ENCODE measurements at places on chromosomes 7 and 10.

- DNase-seq: no peak
Observed at GRCh38 chr10:122241836-122242235, 29.3 kb upstream of the BTBD16 start.

- DNase-seq: no peak
Observed at GRCh38 chr7:94183289-94183749, 179.2 kb upstream of the BET1 start.

- no peak for DNase-seq
Observed at GRCh38 chr7:144513334-144513733, 109.8 kb upstream of the NOBOX start.

DNA sequence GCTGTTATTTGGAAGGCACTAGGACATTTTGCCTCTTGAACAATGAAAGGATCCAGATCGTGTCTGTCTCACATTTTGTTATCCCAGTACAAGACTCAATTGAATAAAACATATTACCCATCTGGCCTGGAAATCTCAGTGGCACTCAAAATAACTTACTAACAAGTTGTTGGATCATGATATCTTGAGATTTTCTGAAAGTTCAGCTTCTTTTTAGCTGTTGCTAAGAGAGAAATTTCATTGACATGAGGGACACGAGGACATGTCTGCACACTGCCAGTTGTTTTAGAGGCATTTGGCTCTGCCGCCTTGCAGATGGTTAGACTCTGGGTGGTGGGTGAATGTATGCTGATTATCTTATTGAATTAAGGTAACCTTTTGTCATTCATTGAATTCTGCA lies 41.0 kb downstream of the KAT6B start:
- DNase-seq: no peak

DNA sequence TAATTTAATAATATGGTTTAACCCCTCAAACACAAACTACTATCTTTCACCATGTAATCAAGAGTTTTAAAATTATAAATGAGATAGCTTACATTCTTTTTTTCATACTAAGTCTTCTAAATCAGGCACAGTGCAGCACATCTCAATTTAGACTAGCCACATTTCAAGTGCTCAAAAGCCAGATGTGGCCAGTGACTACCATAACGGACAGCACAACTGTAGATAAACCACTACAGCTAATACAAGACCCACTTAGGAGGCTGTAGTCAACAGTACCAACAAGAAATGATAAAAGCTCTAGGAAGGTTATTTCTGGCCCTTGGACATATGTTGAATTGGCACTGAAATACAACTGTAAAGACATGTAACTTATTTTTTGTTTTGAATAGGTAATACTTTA lies 65.3 kb downstream of the JAZF1 start:
- no peak for DNase-seq

DNA sequence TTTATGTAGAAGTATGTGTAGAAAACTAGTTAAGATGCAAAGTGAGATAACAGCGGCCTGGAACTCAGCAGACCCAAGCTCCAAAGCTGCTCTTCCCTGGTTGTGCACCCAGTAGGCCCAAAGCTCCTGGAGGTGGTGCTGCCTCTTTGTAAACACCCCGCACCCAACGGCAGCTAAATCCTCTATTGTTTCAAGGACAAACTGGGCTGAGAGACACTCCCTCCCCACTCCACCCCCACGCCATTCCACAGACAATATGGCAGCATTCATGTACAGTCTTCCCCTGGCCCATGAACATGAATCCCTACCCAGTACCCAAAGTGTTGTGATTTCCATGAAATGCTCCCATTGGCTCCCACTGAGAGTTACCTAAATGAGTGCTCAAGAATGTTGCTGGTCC lies 73.5 kb downstream of the VOPP1 start:
- no peak for DNase-seq

DNA sequence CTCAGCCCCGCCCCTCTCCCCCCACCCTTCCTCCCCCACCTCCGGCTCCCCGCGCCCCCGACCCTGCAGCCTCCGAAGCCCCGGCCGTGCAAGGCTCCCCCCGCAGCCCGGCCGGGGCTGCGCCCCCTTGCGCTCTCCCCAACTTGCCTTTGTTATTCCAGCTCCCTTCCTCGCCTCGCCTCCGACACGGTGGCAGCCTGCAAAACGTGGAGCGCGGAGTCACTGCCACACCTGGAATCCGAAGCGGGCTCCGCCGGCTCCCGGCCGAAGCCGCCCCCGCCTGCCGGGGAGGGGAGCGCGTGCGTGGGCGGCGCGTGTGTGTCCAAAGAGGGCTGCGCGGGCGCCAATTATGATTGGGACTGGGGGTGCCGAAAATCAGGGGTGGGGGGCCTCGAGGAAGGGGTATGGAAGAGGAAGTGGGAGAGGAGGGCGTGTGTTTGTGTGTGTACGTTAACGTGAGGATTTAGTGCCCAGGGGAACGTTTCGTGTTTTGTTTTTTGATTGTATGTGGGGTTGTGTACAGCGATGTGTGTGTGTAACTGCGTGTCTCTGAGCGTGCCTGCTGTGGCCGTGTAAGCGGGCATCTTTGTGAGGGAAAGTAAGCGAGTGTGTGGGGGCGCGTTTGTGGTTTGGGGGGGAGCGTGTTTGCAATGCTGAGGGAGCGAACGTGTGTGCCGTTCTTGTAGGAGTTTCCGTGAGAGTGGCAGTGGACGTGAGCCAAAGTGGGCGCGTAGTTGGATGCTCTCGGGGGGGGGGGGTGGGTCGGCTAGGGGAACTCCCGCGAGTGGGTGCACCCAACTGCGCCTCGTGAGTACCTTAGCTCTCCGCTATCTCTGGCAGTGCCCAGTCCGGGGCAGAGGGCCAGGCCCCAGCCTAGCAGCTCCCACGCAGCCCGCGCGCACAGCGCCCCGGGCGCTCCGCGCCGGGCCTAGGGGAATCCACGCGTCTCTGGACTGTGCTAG lies 1.2 kb upstream of the ZMIZ1 start:
- DNase-seq: peak; percentile 85

DNA sequence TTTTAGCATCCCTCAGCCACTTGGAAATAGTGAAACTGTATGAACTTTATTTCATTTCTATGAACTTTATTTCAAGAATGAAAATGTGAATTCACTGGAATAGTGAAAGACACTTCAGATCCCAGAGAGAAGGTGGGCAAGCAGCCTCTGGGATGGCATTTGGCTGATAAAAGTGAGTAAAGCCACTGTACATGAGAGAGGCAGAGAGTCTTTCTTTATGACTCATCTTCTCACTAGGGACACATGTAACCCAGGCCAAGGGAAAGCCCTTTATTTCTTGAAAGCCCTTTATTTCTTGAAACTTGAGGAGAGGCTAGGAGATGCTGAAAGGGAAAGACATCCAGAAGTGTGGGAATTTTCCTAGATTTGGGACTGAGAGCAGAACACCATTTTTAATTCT lies 148.9 kb upstream of the SMIM30 start:
- DNase-seq: no peak

- DNase-seq: no peak
Observed at GRCh38 chr7:151752816-151753595, 123.9 kb downstream of the PRKAG2 start.

DNA sequence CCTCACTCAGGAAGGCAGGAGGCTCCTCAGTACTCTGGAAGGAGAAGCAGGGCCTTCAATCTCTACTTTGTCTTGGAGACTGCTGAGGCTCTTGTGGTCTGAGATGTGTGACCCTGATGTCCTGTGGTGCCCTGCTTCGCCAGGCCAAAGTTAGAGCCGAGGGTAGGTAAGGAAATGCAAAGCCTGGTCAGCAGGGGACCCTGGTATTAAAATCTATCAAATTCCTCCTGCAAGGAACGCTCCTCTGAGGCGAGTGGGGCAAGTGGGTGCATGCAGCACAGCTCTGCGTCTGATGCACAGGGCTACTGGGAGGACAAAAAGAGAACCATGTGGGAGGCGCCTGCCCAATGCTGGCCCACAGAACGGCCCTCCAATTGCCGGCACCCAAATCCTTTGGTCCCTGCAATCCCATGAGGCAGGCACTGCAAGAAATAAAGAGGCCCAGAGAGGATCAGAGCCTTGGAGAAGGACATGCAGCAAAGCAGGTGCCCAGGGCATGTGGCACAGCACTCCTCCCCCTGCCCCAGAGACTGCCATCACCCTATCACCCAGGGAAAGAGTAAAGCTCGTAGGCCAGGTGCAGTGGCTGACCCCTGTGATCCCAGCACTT lies 23.1 kb upstream of the ZMIZ1 start:
- DNase-seq: no peak

DNA sequence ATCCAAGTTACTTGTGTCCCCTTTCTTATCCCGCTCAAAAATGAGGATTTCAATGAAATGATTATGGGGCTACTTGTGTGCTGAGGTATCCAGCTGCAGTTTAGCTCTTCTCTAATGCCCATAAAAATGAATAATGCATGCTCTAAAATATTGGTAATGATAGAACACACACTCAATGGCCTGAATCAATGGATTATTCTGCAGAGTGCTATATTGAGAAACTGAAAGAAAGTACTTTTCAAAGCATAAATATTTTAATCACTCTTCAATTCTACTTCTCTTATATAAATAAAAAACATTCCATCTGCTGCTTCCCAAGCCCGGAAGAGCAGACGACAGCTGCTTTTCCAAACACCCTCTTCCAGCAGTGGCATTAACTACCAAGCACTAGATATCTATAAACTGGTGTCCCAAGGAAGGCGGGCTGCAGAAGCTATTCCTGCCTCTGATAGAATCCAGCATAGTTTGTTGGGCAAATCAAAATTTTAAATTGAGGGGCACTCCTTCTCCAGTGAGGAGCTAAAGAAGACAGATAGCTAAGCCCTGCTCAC lies 284.9 kb upstream of the AOAH start:
- no peak for DNase-seq

GRCh38 chr10:3568392-3568791 lies 216.6 kb downstream of the KLF6 start:
- no peak for DNase-seq

GRCh38 chr10:89458291-89458690 lies 43.9 kb downstream of the IFIT5 start:
- DNase-seq: no peak

DNA sequence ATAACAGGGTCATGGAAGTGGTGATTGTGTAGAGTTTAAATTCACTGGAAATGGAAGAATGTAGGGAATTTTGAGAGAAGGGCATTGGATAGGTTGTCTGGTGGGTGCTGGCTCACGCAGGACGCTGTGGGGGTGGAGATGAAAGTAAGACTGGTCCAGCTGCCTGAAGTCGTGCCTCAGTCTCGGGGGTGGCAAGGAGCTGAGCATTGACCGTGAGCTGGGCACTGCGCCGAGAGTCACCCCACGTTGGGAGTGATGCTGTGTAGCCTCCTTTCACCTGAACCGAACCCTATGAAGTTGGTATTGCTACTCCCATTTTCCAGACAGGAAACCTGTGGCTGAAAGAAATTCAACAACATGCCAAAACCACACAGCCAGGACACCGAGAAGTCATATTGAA lies 99.2 kb downstream of the ACTR3B start:
- no peak for DNase-seq

DNA sequence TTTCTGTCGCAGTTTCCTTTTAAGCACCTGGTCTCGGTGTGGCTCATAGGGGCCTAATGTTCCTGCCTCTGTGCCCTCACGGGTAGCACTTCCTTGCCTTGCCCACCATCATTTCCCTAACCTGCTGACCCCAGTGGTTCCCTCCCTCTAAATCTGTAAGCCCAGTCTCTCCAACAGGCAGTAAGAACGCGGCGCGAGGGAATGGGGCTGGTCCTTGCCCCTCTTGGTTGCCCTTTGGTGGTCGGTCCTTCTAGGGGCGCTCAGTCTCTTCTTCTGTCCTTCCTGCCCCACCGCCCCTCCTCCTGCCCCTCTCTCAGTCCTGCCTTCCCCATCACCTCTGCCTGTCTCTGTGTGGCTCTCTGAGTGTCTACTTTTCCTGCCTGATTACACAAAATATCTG lies 21.2 kb downstream of the EMX2 start:
- DNase-seq: no peak

- no peak for DNase-seq
Observed at GRCh38 chr10:72323771-72324191, 30.9 kb downstream of the DNAJB12 start.

DNA sequence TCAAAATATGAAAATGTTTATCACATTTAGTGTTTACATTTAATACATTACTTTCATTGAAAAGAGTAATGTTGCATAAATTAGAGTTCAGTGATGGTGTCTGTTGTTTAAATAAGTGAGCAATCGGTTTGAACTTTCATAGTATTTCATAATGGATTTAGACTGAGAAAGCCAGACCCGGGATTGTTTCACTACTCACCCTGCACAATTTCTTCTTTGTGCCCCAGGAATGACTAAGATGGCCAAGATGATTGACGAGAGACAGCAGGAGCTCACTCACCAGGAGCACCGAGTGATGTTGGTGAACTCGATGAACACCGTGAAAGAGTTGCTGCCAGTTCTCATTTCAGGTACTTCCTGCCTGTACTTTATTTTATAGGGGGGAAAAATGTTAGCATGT lies 74.6 kb downstream of the VCL start:
- no peak for DNase-seq

GRCh38 chr7:33666531-33666930 lies 238.8 kb upstream of the BMPER start:
- no peak for DNase-seq

GRCh38 chr10:119250641-119251314 lies 43.4 kb downstream of the GRK5 start:
- DNase-seq: no peak

- DNase-seq: no peak
Observed at GRCh38 chr7:81604808-81605174, 165.1 kb downstream of the HGF start.

- no peak for DNase-seq
Observed at GRCh38 chr7:20280475-20281351, 50.0 kb upstream of the ITGB8 start.

GRCh38 chr7:47454974-47455871 lies 126.7 kb downstream of the TNS3 start:
- DNase-seq: no peak

DNA sequence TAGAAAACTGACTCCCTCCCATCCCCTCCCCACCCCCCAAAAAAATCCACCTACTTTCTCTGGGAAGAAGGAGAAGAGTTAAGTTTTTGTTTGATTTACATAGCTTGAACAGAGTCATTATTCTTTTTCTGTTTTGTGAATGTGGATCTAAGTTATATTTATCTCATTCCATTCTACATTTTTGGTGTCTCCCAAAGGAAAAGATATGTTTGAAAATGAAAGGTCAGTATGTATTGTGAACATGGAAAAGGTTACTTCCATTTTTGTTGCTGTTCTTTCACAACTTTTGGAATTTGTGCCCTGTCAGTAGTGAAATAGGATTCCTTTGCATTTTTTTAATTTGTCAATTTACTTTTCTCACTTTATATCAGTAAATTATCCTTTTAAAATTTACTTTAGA lies 547.9 kb downstream of the SUGCT start:
- no peak for DNase-seq

GRCh38 chr10:93871671-93872204 lies 22.0 kb upstream of the SLC35G1 start:
- DNase-seq: no peak

GRCh38 chr7:152145853-152146466 lies 120.5 kb downstream of the GALNT11 start:
- DNase-seq: peak; percentile 44

DNA sequence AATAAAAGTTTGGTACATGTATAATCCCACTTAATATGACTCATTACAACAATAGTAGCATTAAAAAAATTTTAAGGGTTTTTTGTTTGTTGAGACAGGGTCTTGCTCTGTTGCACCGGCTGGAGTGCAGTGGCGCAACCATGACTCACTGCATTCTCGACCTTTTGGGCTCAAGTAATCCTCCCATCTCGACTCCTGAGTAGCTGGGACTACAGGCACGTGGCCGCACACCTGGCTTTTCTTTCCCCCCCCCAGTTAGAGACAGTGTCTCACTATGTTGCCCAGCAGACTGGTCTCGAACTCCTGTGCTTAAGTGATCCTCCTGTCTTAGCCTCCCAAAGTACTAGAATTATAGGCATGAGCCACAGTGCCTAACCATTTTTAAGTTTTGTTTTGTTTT lies 40.7 kb downstream of the KMT2C start:
- no peak for DNase-seq

GRCh38 chr10:58696736-58697135 lies 184.1 kb downstream of the BICC1 start:
- DNase-seq: no peak

All from CD4-positive, alpha-beta T cell treated with Interleukin-6 for 4 hours (primary cell).